Suprapubic skin (tissue), 4 donors: ENCODE measurements at places on chromosomes 7 and 10. TPM values are rescaled to one million over a fixed set of nuclear protein-coding genes. Genes with fewer than 3 reads are reported as not detected.

The SEMA3A gene
- 1.1 TPM for total RNA-seq

The CFAP43 gene
- total RNA-seq = 1.2 TPM

The INA gene
- total RNA-seq = not detected

The ICA1 gene
- 22.3 TPM for total RNA-seq

The UBE2H gene
- total RNA-seq = 56.6 TPM

The MOGAT3 gene
- not detected for total RNA-seq

The AKR1C3 gene
- 15.3 TPM for total RNA-seq

The CCL24 gene
- not detected for total RNA-seq

The ZNF25 gene
- 5.3 TPM for total RNA-seq

The GTPBP4 gene
- 30.1 TPM for total RNA-seq

The ATOH7 gene
- not detected for total RNA-seq
